Mucosa of gallbladder (tissue), 1 donor: ENCODE measurements at places on chromosomes 7 and 10.

DNA sequence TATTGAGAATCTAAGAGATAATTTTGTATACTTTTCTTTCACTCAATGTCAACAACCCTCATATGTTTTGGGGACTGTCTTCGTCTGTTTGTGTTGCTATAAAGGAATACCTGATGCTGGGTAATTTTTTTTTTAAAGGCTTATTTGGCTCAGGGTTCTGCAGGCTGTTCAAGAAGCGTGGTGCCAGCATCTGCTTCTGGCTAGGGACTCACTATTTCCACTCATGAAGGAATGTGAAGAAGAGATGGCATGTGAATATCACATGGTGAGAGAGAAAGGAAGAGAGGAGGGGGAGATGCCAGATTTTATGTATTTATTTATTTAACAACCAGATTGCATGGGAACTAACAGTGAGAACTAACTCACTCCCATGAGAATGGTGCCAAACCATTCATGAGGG, 827.4 kb upstream of the PHF14 start:
- no peak for DNase-seq

DNA sequence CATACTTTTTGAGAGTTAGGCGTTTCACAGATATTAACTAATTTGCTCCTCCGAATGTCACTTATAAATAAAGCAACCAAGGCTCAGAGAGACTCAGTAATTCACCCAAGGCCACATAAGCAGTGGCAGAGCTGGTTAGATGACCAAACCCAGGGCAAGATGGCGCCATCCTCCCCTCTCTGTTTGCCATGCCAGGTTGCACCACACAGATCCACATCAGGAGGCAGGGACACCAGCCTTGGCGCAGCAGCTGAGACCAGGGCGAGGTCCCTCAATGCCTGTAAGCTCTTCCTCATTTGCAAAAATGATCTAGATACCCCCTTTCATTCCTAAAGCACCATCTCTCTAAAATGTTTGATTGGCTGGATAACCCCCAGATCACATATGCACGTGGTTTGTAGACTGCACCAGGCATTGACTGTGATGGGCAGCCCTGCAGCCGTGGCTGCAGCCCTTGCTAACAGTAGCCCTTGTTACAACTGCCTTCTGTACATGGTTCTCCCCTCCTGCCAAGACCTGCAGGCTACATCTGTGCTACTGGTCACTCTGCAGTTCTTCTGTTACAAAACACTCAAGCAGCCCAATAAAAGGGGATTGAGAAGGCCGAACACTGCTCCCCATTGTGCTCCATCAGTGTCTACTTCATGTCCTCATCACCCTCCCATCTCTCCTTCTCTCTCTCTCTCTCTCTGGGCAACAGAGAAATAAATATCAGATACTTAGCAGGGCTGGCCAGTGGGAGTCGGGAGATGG, 298.6 kb downstream of the PRPF18 start:
- DNase-seq = no peak

DNA sequence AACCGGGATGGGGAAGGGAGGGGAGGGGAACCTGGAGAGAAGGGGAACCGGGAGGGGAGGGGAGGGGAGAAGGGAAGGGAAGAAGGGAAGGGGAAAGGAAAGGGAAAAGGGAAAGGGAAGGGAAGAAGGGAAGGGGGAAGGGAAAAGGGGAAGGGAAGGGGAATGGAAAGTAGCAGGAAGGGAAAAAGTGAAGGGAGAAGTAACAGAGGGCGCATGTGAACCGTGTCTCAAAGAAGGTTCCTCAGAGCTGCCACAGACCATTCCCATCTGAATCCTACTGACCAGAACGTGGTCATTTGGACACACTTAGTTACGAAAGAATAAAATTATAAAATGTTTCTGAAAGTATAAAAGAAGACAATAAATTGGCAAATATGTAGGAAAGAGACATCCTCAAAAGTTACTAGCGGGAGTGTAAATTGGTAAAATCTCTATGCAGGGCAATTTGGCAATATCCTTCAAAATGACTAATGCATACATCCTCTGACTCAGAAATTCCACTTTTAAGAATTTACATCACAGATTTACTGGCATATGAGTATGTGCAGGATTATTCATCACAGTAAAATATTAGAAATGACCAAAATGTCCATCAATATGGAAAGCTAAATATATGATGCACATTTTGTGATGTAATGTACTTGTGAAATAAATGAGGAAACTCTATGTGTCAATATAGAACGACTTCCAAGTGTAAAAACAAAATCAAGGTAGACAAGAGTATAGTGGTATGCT, 12.9 kb downstream of the C10orf67 start:
- no peak for DNase-seq

DNA sequence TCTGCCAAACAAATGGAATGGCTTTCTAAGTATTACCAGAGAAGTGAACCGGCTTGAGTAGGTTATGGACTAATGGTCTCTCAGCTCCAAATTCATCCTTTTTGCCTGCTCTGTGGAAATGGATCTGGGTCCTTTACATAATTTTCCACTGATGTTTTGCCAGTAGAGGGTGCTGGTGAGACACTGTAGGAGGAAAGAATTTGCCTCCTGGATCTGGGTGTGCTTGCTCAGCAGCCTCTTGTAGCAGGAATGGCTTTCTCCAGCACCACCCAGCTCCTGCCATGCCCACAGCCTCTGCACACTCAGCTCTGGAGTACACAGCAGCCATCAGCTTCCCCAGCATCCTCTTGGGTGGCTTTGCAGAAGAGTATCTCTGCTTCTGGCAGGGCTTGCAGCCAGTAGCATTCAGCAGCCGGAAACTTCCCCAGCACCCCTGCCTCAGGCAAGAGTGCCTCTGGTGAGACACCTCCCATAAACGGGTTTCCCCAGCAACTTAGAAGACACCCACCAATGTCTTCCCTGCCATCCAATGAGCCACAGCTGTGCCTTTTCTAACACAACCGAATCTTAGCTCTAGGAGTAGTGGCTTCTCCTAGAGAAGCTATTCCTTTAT, 235.0 kb upstream of the PLPP4 start:
- no peak for DNase-seq

DNA sequence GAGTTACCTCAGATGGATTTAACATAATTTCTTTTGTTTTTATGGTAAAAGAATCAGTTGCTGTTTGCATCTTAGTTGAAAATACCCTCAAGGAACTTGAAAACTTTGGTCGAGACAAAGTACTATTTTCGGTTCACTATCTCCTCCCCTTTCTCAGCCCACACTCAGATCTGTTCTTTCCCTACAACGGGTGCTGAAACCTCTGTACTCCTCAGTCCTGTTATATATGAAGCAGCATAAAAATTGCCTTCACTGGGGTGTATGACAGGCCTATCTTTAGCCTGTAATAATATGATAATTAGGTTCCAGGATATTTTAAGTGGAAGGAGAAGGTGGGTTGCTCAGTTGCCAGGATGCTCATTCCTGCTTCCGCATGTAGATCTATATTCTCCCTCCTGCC, 105.2 kb upstream of the NOBOX start:
- DNase-seq = no peak

DNA sequence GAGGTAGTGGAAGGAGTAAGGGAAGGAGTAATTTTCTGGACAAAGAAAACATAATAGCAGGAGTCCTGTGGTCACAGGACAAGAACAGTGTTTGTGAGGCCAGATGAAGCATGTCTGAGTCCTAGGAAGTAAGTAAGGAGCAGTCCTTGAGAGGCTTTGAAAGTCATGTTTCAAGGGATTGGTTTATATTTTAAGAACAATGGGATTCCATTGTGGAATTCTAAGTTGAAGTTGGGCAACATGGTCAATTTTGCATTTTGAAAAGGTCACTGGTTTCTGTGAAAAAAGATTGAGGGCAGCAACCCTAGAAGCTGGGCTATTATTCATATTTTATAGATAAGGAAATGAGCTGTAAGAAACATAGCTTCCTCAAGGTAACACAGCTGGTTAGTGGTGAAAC, 10.8 kb upstream of the SLC25A28 start:
- no peak for DNase-seq

GRCh38 chr7:131124001-131124629, 203.6 kb upstream of the MKLN1 start:
- DNase-seq = no peak

DNA sequence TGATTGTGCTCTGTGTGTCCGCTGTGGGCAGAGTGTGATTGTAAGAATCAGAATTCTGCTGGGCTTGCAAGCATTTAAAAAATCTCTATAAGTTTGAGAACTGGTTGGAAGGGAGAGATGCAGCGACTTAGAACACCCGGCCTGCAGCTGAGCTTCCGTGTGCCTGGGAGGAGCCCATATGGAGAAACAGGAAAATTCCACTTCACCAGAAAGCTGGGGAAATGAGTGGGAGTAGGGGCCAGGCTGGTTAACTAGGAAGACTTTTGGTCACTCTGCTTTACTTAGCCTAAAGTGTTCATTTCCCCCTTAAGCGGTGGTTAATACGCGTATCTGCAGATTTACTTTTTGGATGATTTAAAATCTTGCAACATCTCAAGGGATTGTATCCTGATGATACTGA, 72.2 kb downstream of the TCF7L2 start:
- no peak for DNase-seq

- no peak for DNase-seq
Observed at GRCh38 chr7:131152766-131153165, 174.9 kb upstream of the MKLN1 start.

DNA sequence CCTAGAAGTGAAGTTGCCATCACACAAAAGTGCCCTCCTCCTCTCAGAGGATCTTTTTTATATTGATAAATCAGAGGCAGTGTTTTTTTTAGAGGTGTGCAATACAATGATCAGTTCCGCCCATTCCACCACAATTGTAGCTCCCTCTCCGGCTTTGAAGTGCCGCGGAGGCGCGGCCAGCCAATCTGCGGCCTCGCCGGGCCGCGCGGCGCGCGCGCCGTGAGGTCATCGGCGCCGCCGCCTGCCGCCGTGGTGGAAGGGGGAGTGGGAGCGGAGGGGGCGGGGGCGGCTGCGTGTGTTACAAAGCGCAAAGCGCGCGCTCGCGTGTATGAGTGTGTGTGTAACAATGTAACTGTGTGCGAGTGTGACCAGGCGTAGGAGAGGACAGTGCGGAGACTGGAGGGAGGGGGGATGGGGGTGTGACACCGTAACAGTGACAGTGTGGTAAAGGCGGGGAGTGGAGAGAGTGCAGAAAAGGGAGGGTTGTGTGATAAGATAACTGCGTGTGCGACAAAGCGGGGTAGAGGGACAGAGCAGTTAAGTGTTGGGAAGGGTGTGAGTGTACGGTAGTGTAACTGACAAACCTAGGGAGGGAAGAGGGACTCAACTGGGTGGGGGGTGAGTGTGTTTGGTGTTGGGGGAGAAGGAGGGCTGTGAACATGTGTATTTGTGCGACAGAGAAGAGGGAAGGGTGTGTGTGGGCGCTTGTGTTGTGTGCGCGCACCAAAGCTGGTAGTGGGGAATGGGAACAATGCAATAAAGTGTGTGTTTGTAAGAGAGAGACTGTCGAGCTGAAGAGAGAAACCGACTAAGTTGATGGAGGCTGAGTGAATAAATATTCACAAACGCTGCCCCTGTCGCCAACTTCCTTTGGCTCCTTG, at the start of gene SP8:
SP8 (minus strand) TSS at position 108 of the 881 bp plus-strand sequence; CDS start at position 20, 88 bp downstream.
- DNase-seq = no peak

DNA sequence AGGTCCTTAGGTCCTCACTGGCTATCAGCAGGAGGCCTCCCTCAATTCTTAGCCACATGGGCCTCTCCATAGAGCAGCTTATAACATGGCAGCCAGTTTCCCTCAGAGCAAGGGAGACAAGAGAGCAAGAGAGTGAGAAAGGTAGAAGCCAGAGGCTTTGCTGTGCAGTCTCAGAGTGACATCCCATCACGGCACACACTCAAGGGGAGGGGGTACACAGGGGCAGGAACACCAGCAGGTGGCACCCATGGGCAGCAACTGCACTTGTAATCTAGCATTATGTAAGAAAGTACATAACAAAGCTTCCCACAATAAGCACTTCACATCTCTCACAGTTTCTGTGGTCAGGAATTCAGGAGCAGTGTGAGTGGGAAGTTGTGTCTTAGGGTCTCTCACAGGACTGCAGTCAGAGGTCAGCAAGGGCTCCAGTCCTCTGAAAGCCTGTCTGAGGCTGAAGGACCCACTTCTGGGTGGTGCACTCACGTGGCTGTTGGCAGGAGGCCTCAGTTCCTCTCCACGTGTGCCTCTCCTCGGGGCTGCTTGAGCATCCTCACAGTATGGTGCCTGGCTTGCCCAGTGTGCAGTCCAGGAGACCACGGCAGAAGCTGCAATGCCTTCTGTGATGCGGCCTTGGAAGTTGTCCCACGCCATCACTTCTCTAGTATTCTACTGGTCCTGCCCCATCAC, 159.4 kb downstream of the OAT start:
- DNase-seq = no peak

GRCh38 chr7:121081327-121081936, 92.9 kb downstream of the CPED1 start:
- no peak for DNase-seq

DNA sequence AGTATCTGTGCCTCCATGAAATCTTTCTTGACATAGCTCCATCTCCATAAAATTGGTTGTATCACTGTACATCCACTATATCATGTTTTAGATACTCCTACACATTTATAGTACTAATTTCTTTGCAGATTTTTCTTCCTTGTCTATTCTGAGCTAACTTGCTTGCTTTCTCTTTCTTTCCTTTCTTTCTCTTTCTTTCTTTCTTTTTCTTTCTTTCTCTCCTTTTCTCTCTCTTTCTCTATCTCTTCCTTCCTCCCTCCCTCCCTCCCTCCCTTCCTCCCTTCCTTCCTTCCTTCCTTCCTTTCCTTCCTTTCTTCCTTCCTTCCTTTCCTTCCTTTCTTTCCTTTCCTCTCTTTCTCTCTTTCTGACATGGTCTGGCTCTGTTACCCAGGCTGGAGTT, 23.7 kb downstream of the TASOR2 start:
- DNase-seq = no peak

DNA sequence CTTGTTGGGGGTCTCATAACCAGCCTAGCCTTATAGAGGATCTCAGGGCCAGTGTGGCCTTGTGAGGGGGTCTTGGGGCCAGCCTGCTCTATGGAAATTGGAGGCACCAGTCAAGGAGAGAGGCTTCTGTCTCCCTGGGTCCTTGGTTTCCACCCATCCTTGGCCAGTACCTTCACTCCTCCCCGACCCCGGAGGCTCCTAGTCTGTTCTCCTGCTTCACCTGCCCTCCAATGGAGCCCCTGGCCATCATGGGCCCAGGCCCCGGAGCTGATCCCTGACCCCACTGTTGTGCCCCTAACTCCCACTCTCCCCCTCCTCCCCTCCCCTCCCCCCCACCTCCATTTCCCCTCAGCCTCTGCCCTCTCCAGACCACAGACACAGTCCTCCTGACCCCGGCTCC, 29.7 kb downstream of the RASGEF1A start:
- DNase-seq = no peak
